Testis (tissue), 5 donors: ENCODE measurements at places on chromosomes 6 and 20. TPM values are rescaled to one million over a fixed set of nuclear protein-coding genes. Genes with fewer than 3 reads are reported as not detected.

GRCh38 chr6:27777614-27778355 is 134.4 kb downstream of the OR2B2 start:
- DNase-seq, result no peak

DNA sequence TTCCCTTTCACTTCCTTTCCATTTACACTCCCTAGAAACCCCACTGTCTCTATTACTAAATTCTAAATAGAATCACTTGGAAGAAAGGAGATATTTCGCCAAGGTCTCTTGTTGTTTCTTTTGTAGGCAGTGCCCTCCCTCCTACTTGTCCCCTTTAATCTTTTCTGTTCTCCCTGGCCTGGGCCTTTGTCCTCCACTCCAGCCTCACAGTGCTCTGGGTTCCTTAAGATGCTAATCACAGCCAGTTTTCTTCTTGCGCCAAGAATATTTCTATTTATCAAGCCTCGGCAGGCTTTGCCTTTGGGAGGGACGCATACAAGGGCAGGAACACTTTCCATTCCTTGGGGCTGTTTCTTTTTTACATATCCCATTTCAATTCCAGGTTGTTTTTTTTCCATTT is 520.6 kb upstream of the CHD6 start:
- DNase-seq, result no peak

Gene EYA4
- polyA plus RNA-seq, result 8.1 TPM

Gene MYCT1
- 4.3 TPM for polyA plus RNA-seq

DNA sequence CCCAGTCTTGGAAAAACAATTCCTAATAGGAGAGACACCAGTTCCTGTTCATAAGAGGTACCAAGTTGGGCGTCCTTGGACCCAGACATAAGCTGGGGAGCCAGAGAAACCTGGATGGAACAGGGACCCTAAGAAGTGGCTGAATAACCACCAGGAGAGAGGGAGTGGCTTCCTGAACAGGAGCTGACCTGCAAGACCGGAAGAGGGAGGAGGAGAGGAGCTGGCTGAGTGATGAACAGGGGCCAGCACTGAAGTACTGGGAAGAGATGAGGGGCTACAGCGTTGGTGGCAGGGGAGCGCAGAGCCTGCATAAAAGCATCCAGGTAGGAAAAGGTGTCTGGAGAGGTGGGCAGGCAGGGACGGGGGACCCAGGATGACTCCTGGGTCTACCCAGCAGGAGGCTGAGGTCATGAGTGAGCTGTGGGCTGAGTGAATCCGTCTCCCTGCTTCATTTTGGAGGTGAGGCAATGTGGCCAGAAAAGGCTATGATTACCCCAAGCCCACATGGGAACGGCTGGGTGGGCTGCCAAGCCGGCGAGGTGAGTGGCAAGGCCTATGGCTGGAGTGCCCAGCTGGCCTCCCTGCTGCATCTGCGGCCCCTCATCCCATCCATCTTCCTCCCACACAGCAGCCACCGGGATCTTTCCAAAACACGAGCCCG is 34.4 kb upstream of the ZFAND3 start:
- DNase-seq, result no peak

GRCh38 chr20:2523919-2524708 is 12.3 kb upstream of the TMC2 start:
- DNase-seq, result peak; percentile 92

GRCh38 chr20:23050076-23050838 is 785 bp upstream of the THBD start:
- DNase-seq, result peak; percentile 44

Gene TPD52L1
- 22.1 TPM for polyA plus RNA-seq

GRCh38 chr20:16317445-16318362 is 255.5 kb downstream of the KIF16B start:
- no peak for DNase-seq

DNA sequence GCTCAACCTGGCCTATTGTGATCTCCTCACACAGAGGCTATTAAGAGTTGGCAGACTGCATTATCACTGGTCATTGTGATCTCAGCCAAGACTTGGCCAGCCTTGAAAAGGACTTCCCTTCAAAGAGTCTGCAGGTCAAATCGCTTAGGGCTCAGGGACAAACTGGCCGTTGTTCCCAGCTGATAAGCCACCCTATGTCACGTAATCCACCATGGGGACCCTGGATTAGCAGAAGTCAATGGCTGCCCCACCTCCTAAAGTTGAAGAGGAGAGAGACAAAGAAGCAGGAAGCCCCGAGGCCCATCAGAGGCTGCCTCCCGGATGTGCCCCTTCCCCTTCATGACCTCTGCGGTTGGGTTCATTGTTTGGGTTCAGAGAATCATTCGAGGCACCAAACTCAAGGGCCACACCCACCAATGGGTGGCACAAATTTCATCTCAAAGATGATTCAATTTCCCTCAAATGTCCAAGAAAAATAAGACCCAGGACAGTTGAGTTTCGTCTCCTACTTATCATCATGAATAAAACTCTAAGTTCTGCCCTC is 56.6 kb downstream of the BPIFB1 start:
- no peak for DNase-seq

Gene PXMP4
- 6.8 TPM for polyA plus RNA-seq

DNA sequence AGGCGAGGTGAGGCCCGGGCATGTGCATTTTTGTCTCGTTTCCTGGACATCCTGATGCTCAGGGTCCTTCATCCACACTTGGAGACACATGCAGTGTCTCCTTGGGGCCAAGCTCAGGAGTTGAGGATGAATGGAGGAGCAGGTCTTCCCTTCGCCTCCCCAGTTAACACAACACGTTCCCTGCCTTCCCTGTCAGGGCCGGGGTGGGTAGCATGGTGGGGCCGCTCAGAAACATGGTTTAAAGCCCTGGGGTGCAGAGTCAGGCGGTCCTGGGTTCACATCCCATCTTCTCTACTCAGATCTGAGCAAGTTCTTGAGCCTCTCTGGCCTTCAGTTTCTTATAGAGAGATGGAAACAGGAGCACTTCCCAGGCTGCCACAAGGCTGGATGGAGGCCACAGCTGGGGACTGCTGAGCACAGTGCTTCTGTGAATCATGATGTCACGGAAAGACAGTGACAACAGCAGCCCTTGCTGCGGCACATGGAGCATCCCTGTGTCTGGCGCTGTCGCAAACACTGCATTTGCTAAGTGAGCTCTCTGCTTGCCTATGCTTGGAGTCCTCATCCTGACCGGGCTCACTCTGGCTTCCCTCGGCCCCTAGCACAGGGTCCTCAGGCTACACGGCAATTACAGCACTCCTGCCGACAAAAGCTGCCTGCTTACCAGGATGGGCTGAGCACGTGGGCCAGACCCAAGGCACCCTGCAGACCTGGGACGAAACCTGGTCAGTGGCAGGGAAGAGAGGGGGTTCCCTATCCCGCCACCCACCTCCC is 45.6 kb upstream of the STX16 start:
- DNase-seq, result no peak
